T-helper 1 cell (primary cell): ENCODE measurements at places on chromosomes 6 and 20.

- no peak for DNase-seq
These were observed 164.1 kb downstream of the TBXT start for GRCh38 chr6:166003569-166003968.

DNA sequence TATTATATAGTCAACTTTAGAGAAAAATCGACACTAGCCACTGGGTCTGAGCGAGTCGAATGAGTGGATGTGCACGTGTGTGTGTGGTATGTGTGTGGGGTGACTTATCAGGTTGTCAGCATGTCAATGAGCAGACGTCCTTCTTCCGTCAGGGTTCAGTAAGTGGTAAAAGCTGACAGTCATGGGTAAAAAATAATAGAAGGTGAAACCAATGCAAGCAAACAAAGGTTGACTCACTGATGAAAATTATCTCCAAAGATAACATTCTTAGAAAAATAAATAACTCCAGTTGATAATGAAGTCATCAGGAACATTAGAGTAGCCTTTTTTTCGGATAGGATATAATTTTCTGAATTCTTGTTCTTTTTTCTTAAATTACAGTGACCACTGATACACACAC is 243.8 kb upstream of the FOXQ1 start:
- DNase-seq = no peak

- no peak for DNase-seq
These were observed 37.6 kb upstream of the CHMP4B start for GRCh38 chr20:33773412-33774089.

DNA sequence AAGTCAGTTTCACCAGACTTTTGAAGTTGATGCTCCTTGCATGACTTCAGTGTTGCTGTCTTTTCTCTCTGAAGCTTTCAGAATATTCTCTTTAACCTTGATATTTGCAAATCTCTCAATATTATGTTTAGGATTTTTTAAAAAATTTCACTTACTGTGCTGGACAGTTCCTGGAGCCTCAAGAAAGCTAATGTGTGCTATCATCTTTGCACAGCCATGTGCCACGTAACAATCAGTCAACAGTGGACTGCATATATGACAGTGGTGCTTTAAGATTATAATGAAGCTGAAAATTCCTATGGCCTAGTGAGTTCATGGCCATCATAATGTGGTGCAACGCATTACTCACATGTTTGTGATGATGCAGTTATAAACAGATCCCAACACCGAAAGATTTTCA is 59.1 kb upstream of the OGFRL1 start:
- DNase-seq = no peak

DNA sequence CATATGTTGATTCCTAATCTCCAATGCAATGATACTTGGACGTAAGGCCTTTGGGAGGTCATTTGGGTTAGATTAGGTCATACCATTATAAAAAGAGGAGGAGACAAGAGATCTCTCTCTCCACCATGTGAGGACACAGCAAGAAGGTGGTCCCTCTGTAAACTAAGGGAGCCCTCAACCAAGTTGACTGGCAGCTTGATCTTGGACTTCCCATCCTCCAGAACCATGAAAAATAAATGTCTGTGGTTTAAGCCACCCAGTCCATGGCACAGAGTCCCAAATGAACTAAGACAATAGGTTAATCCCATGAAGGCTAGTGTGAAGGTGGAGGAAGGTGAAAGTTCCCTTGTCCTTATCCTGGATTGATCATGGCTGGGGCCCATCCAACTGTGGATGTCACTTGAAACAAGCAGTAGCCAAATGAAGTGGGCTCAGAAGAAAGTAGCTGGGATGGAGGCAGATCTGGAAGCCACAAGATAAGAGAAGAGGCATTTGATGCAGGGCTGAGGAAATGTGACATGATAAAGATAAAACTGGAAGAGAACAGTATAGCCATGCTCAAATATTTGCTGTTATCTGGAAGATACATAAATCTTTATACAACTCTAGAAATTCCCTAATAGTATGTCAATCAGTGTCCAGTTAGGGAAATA is 99.9 kb downstream of the BANF2 start:
- DNase-seq = no peak

DNA sequence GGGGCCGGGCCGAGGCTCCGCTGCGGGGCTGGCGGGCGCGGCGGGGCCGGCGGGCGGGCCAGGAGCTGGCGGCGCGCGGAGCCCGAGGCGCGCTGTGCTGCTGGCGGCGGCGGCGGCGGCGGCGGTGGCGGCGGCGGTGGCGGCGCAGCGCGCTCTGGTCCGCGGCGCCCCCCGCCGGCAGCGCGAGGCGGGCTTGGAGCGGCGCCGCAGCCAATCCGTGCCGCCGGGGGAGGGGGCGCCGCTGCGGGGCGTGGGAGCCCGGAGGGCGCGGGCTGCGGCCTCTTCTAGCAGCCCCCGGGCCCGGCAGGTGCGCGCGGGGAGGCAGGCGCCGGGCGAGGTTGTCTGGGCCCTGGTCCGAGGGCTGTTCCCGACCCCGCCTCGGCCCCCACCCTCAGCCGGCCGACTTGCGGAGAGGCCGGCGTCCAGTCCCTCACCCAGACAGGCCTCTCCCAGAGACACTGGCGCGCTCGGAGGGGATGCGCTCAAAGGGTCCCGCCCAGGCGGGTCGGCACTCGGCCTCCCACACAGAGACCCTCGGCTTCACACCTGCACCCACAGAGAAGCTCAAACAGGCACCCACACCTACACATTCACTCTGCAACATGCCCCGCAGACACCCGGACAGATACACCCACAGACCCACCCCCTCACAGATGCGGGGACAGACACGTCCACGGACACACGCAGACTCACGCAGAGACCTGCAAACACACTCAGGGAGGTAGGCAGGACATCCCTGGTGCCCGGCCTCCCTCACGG is at the start of gene RIMS4:
Gene RIMS4, minus strand, starts transcription at position 156 of the 759 bp plus-strand sequence. CDS start 275 bp downstream, outside the sequence.
- DNase-seq = no peak
